H9 (cell line): ENCODE measurements at places on chromosomes 7 and 10. TPM values are rescaled to one million over a fixed set of nuclear protein-coding genes. Genes with fewer than 3 reads are reported as not detected.
A peak's percentile ranks its signal among the peaks of the same experiment; 100 is the strongest.

Gene NEUROG3
- total RNA-seq, result not detected in 2 replicates

Gene GNB2
- total RNA-seq, result 171 and 174 TPM in 2 replicates

Gene TBX20
- not detected in 2 replicates for total RNA-seq

DNA sequence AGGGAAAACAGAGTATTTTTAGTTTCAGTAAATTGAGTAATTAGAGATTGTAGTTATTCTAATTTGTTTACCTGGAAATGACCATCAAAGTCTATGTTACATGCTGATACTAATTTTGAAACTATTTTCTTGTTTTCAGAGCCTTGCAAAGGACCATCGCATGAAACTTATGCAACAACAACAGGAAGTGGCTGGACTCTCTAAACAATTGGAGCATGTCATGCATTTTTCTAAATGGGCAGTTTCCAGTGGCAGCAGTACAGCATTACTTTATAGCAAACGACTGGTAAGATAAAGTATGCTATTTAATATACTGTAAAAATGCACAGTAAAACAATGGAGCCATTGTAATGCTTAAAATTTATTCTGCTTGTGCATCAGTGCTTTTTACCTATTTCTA lies 78.5 kb downstream of the TRIM24 start:
- no peak for DNase-seq

DNA sequence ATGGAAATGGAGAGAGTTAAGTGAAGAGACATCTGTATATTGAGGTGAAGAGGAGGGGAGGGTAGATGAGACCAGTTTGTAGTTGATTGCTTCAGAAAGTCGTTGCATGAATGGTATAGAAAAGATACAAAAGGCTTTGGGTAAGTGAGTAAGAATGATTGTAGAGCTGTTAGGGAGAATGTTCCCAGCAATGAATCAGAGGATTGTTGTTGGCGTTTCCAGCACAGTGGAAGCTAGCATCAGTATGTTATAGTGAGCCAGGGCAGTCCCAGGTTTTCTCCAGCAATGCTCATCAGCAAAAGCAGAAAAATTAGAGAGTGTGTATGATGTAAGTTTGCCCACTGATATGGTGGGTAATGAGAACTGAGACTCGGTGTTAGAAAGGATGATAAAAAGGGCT lies 15.4 kb upstream of the CDK6 start:
- no peak for DNase-seq

GRCh38 chr7:149729586-149729982 lies 43.8 kb downstream of the ZNF467 start:
- peak; percentile 15 for DNase-seq

GRCh38 chr7:1666823-1667565 lies 3.1 kb upstream of the ELFN1 start:
- peak; percentile 36 for DNase-seq
